ENCODE measurements at places on chromosomes 5 and 9.

GRCh38 chr9:124088476-124088837, 76.9 kb downstream of the LHX2 start:
- no peaks in the 10 kb centered on the region for H3K27me3 ChIP-seq
- H3K4me3 ChIP-seq = no peak overlapping the region
- H3K4me1 ChIP-seq = no peaks in the 10 kb centered on the region
- DNase-seq = no peak
- no peak overlapping the region for H3K27ac ChIP-seq

GRCh38 chr9:70525519-70525918, 111.1 kb upstream of the KLF9 start:
- no peak for DNase-seq
- H3K4me1 ChIP-seq = no peaks in the 10 kb centered on the region
- no peaks in the 10 kb centered on the region for H3K36me3 ChIP-seq
- no peaks in the 10 kb centered on the region for H3K27me3 ChIP-seq
- H3K27ac ChIP-seq = no peak overlapping the region

DNA sequence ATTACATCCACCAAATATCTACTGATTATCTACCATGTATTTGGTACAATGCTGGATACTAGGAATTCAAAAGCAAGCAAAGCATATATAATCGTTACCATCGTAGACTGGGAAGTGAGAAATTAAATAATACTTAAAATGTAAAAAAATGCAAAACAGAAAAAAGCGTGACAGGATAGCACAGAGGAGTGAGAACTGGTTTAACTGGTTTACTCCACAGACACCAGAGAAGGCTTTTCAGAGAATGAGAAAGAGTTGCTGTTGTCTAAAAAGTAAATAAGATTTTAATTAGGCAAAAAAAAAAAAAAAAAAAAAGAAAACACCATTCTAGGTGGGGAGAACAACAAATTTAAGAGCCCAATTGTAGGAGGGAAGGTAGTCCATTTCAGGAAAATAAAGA, 657.9 kb upstream of the ST8SIA4 start:
- H3K27ac ChIP-seq = no peak overlapping the region
- H3K4me1 ChIP-seq = no peaks in the 10 kb centered on the region
- no peaks in the 10 kb centered on the region for H3K27me3 ChIP-seq
- no peak for DNase-seq

DNA sequence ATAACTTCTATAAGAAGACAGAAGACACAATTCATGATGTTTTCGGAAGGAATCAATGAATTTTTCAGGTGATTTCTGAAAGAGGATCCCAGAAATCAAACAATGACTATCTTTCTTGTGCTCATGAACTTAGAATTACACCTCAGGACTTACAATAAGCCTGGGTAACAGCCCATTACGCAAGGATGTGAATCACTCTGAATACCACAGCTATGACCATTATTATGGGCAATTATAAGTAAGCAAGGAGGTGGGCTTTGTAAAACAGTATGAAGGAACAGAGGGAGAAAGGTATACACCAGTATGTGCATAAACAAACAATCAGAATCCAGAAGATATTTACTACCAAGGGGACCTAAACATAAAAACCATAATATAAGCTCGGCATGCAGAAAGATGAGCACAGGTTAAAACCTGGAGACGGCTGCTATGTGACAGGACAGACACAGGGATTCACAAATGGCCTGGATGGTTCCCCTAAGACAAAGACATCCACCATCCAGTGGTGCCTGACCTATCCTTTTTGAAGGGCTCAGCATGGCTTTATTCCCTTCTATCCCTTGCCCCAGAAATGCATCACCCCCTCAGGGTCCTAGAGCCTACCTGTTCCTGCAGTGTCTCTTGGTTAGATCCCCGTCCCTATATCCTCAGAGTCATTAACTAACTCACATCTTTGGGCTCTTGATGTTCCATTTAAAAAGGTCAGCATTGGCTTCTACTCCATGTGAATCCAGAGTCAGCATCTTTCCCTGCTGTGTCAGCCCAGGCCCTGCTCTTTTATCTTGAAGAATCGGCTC, 21.8 kb upstream of the PPP2CA start:
- H3K27me3 ChIP-seq = no peaks in the 10 kb centered on the region
- no peak overlapping the region for H3K4me3 ChIP-seq
- H3K36me3 ChIP-seq = no peaks in the 10 kb centered on the region
- H3K27ac ChIP-seq = peak overlapping the region; percentile 69
- H3K4me1 ChIP-seq = peaks cover 7% of the 10 kb centered on the region
- DNase-seq = peak; percentile 40

DNA sequence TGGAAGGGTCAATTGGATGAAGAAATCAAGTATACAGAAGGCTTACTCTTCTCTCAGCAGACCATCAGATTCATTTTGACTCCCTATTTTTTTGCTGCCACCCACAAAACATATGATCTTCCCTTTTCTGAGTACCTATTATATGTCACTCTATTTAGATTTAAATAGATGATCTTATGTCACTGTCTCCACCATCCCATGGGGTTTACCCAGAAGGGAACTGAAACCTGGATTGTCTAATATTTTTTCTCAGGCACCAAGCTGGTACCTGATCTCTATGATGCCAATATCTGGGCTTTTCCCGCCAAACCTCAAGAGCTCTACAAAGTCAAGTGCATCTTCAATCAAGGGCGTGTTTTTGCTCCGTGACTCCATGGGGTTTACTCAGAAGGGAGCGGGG, 118.7 kb downstream of the GAS1 start:
- H3K36me3 ChIP-seq = no peaks in the 10 kb centered on the region
- DNase-seq = no peak
- H3K4me3 ChIP-seq = no peak overlapping the region

DNA sequence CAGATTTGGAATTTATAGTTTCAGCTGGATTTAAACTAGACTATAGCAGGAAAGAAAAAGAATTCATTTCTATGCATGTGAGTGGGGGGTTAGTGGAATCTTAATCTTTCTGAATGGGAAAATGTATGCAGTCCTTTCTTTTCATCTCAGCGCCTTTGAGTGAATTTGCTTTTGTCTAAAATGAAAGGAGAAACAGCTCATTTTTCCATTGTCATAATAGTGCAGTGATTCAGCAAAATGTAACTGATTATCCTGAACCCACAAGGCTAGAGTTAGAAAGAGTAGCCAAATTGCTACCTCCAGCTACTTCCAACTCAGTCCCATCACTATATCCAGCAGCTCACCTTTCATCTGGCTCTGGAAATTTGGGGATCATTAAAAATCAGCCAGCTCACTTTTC, 134.4 kb downstream of the ADAMTSL1 start:
- H3K27ac ChIP-seq = no peak overlapping the region
- DNase-seq = no peak
- H3K4me1 ChIP-seq = peaks cover 13% of the 10 kb centered on the region
- H3K4me3 ChIP-seq = no peak overlapping the region
- H3K36me3 ChIP-seq = no peaks in the 10 kb centered on the region

DNA sequence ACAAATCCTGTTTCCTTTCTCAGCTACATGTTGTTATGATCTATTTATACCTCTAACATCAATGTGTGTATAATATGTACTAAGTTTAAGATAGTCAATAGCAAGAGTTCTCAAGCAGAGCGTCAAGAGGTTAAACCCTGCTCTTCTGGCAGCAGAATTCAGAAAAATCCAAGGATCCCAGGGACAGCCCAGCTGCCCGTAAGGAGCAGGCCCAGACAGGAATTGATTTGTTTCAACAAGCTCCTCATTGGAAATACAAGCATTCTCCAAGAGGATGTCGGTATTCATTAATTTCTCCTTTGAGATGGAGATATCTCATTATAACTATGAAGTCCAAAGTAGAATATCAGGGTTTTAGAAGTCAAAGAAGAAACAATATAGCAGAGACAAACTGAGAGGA, 14.9 kb downstream of the EFNA5 start:
- H3K36me3 ChIP-seq = no peaks in the 10 kb centered on the region
- H3K4me3 ChIP-seq = no peak overlapping the region
- no peaks in the 10 kb centered on the region for H3K27me3 ChIP-seq
- H3K4me1 ChIP-seq = peaks cover 9% of the 10 kb centered on the region

- H3K36me3 ChIP-seq = no peaks in the 10 kb centered on the region
- H3K27me3 ChIP-seq = no peaks in the 10 kb centered on the region
- DNase-seq = no peak
- no peak overlapping the region for H3K4me3 ChIP-seq
- H3K27ac ChIP-seq = no peak overlapping the region
These were observed 332.9 kb downstream of the CSNK1G3 start for GRCh38 chr5:123844873-123845272.

GRCh38 chr5:75365740-75366139, 28.7 kb downstream of the HMGCR start:
- no peak overlapping the region for H3K27ac ChIP-seq
- no peaks in the 10 kb centered on the region for H3K27me3 ChIP-seq
- DNase-seq = no peak

DNA sequence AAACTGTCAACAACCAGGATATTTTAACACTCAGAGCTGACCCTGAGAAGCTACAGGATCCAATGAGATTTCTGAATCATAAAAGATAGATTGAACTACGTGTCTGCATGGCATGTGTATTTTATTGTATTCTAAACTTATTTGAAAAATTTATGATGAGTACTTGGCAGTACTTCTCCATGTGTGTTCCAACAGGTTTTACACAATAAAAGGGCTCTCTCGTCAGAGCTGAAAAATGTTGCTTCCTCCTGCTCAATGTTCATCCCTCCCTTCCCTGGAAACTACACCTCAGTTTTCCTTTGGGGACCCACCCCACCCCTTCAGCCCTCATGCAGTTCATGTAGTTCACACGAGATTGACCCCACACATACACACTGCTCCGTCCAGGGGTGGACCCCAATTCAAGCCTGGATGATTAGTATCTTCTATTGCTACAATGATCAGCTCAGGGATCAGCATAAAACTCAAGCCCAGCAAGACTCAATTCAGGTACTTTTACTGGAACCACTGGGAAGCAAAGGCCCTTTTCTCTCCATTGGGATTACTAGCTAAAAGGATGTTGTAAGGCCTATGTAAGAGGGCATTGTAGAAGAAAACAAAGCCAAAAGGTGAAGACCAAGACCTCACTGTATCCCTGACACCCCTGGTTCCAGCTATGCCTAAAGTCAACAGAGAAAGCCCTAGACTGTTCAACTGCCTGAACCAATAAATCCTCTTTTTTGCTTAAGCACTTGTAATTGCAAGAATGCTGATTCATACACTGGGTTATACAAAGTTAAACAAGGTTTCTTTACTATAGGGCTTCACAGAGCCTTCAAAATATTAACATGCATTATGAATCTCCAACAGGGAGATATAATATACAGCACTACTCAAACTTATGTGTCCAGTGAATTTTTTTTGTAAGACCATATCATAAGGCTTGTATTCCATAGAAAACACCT, 112.6 kb downstream of the SAXO1 start:
- no peaks in the 10 kb centered on the region for H3K36me3 ChIP-seq
- H3K4me3 ChIP-seq = no peak overlapping the region
- no peaks in the 10 kb centered on the region for H3K4me1 ChIP-seq
- no peak overlapping the region for H3K27ac ChIP-seq
- DNase-seq = no peak

DNA sequence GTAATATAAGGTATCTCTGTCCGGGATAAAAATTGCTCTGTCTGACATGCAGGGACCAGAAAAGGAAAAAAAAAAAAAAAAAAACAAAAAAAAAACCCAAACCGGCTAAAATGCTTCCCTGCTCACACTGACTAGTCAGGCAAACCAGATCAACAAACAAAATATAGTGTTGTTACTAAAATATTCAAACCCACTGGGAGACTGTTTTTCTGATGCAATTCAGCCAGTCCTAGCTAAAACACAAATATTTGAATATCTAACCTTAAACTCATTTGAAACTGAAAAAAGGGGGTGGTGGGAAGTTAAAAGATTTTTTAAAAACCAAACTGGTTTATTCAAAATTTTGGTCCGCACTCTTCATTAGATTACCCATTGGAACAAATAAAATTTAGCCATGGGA, 61.0 kb downstream of the APBA1 start:
- no peaks in the 10 kb centered on the region for H3K27me3 ChIP-seq
- H3K36me3 ChIP-seq = no peaks in the 10 kb centered on the region
- H3K4me1 ChIP-seq = no peaks in the 10 kb centered on the region
- H3K4me3 ChIP-seq = no peak overlapping the region

DNA sequence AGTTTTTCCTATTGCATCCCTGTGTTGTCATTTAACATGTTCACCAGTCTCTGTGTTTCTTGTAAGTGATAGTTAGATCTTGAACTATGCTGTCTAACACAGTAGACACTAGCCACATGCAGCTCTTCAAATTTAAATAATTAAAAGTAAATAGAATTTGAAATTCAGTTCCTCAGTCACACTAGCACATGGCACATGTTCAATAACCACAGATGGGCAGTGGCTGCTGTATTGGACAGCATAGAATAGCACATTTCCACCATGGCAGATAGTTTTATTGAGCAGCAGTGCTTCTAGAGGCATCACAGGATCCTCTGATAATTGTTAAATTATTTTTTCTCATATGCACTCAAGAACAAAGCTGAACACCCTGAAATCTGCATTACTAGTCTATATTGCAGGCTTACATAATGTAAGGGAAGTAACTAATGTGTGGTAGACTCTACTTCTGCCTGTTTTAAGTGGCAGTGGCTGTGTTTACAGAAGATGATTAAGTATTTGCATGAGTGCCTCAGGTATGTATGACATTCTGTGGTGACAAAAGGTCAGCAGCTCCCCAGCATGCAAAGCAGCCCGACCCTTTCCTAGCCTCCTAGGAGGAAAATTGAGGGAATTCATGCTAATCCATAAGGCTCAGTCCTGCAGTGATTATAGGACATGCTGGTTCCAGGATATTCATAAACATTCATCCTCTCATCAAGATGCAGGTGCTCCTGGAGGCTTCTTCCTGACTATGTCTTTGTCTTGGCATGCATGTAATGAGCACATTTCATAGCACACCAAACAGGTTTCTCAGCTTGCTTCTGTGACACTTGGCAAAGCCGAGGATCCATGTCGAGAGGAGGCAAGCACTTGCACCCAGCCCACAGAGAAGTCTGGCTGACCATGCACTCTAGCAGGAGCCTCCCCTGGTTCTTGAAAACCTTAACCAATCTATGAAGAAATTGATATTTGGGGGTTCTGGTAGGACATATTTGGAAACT, 45.5 kb downstream of the SH3RF2 start:
- peaks cover 57% of the 10 kb centered on the region for H3K4me1 ChIP-seq
- H3K27me3 ChIP-seq = no peaks in the 10 kb centered on the region
- H3K4me3 ChIP-seq = no peak overlapping the region

DNA sequence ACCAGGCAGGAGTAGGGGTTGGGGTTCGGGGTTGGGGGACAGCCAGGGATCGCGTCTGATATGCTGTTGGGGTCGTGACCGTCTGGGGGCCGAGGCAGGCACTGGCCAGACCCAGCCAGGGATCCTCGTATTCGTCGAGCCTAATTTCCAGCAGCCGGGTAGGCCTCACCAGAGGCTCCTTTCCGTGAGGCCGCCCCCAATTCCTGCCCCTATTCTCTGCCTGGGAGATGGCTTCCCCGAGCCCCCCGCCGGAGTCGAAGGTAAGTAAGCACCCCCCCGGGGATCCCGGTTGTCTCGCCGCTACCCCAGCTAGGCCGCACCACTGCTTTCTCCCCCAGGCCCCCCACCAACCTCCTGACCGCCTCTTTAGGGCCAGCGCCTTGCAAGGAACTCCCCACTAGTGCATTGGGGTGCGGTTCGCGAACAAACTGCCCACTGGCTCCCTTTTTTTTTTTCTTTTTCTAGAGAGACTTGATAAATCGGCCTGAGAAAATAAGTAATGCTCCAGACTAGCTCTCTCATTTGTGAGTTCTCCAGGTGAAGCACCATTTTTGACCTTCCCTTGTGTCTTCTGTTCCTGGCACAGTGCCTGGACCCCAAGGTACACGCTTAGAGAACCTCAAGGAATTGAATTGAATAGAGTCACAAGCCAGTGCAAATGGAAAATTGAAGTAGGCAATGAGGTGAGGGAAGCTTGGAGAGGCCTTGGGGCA, 435 bp downstream of the ZNF189 start:
- H3K27me3 ChIP-seq = no peaks in the 10 kb centered on the region
- no peaks in the 10 kb centered on the region for H3K4me1 ChIP-seq
- H3K4me3 ChIP-seq = peak overlapping the region; percentile 92
- H3K27ac ChIP-seq = peak overlapping the region; percentile 77
